ENCODE measurements at places on chromosomes 11 and 22.

- no peak for DNase-seq
These were observed 36.1 kb downstream of the LARGE1 start for GRCh38 chr22:33883961-33884808.

DNA sequence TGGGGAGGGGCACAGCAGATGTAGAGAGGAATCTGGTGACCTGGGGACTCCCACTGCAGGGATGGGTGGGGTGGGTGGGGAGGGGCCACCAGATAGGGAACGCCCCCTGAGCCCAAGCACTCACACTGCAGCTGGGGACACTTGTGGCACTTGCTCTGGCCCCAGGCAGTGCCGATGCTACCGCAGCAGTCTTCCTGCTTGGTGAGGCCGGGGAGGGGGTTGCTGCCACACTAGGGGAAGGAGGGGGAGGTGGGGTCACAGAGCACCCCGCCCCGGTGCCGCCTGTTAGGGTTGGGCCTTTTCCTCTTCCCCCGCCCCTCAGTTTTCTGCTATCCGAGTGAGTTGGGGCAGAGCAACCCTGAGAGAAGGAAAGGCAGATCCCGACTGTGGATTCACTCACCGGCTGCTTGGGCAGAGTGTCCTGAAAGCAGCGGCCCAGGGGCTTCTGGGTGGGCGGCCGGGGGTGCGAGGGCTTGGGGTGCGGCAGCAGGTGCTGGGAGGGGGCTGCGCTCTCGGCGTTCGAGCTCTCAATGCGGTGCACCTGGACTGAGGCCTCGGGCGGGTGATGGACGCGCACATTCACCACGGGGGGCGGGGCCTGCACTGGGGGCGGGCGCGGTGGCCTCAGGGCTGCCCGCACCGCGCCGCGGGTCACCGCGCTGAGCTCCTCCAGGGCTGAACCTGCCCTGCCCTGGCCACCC is 4.7 kb downstream of the LTBP3 start:
- no peak for DNase-seq

DNA sequence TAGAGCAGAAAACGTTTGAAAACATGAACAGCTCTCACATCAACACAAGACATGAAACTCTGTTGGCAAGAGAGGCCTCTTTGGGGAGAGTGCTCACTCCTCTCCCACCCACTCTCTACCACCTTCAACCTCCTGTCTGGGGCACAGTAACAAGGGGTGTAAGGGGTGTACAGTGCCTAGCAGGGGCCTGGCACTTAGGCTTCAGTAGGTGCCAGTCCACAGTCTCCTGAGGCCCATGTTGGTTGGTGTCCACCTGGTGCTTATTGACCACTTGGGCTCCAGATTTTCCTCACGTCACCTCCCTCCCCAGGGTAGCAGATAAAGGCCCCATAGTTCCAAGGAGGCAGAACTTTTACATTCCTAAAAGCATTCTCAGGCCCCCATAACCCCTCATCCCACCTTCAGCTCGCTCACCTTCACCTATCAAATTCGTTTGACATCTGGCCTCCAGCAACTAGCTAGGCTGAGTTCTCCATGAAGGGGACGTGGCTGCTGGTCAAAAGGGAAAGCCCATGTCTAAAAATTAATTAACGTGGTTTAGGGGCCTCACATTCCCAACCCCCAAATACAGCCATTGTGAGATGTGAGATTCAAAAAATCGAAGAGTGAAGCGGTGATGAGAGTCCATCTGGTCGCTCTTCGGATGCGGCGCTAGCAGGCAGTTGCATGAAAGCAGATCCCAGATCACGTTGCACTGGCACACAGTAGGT is 712 bp upstream of the MED15 start:
- DNase-seq, result no peak

- no peak for DNase-seq
These were observed 230.0 kb downstream of the SOX6 start for GRCh38 chr11:16126362-16126761.

DNA sequence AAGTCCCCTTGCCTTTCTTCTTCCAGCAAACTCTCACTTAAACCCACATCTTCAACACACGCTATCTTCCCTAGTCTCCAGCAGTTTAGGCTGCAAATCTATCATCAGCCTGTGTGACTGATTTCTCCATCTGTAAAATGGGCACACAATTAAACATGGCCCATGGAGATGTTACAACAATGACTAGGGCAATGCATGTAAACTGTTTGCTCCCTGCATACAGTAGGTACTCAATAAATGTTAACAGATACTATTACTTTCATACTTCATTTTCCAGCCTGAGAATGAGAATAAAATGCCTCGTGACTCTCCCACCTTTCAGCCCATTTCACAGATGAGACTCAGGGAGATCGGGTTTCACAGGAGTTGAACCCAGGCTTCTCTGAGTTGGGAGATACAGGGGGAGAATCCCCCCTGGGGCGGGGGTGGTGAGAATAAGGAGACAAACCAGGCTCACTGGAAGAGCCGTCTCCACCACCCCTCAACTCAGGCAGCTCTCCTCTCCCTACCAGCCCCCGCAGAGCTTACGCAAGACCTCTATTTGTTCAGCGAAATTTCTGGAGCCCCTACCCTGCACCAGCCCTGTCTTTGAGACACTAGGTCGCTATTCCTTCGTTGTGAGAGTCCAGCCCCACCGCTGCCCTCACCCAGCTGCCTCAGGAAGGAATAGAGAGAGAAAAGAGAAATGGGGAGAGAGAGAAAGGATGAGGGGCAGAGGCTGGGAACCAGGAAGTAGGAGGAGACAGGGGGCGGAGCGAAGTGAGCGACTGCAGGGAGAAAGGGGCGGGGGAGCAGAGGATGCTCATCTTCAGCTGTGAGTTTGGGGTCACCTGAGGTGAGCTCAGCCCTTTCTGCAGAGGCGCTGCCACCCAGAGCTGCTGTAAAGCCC is 42.1 kb upstream of the KLHL35 start:
- peak; percentile 30 for DNase-seq

DNA sequence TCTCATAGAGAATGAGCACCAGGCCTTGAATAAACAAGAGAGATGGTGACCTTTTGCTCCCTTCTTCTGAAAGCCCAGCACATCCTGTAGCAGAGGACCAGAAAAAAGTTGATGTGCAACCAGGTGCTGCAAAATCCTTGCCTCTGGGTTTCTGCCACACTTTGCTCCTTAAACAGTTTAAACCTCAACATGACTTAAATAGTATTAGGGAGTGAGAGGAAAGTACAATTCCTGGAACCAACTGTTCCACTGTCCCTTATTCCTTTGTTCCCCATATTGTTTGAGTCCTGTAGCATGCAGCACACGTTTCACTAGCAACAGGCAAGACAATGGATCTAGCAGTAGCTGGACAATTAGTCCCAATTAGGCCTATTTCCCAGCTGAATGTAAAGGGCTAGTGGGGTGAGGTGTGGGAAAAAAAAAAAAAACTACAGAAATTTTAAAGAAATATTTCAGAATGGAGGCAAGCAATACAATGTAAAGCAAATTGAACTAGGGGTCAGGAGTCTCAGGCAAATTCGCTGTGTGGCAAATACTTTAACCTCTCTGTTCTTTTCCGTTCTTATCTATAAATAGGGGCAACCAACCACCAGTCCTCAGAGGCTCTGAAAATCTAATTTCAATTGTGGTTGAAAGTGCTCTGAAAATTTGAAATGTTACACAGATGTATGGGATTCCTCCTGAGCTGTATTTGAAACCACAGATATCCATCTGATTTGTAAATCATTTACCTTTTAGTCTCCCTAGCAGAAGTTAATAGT is 6.6 kb downstream of the MPPED2 start:
- DNase-seq, result no peak

DNA sequence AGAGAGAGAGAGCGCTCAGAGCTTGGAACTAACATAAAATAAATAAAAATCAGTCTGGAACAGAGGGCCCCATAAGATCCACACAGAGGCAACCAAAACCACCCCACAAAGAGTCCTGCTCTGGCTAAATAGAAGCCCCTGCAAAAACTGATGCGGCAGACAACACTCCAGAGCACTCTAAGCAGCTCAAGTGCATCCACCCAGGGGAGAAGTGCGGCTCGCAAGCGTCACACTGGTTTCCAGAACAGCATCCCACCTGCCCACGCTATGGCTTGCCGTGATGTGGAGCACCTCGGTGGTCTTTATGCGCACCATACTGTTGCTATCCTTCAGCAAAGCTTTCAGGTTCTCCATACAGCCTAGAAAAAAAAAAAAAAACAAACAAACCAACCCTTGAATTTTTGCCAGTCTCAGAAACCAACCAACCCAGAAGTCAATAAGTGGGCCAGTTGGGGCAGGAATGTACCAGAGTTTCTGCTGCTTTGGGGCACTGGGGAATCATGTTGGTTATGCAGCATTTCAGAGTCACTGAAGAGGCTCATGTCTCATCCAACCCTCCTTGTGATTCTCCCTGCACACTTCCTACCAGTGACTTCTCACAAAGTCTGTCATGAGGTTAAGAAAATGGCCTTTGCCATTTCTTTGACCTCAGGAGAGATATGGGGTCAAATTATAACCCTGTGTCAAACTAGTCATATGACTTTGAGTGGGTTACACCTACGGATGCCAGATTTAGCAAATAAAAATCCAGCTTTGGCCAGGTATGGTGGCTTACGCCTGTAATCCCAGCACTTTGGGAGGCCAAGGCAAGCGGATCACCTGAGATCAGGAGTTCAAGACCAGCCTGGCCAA is 3.0 kb downstream of the RSPH14 start:
- no peak for DNase-seq

- DNase-seq, result no peak
These were observed 68.5 kb upstream of the IGLL5 start for GRCh38 chr22:22818861-22819855.

DNA sequence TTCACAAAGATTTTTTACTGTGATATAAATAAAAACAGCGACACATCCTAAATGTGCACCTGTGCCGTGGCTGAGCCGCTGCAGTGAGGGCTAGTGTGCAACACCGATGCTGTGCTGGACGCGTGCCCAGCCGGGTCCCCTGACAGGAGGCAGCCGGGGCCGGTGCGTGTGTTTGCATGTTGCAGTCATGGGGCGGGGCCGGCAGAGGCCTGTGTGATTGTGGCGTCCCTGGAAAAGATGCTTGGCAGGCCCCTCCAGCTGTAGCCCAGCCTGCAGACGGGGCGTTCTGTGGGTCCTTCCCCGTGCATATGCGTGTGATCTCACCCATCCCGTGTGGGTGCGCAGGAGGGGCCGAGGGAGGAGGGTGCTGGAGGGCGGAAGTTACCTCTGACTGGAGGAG is 30.6 kb downstream of the MUC6 start:
- no peak for DNase-seq

DNA sequence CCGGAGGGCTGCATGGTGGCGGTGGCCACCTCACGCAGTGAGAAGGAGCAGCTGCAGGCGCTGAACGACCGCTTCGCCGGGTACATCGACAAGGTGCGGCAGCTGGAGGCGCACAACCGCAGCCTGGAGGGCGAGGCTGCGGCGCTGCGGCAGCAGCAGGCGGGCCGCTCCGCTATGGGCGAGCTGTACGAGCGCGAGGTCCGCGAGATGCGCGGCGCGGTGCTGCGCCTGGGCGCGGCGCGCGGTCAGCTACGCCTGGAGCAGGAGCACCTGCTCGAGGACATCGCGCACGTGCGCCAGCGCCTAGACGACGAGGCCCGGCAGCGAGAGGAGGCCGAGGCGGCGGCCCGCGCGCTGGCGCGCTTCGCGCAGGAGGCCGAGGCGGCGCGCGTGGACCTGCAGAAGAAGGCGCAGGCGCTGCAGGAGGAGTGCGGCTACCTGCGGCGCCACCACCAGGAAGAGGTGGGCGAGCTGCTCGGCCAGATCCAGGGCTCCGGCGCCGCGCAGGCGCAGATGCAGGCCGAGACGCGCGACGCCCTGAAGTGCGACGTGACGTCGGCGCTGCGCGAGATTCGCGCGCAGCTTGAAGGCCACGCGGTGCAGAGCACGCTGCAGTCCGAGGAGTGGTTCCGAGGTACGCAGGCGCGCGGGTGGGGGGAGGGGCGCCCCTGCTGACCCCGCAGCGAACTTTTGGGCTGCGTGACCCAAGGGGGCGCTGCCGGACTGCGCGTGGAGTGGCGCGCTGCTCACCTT is 670 bp downstream of the NEFH start:
- no peak for DNase-seq

- DNase-seq, result no peak
These were observed 142.3 kb downstream of the IGLL1 start for GRCh38 chr22:23437779-23438178.

- no peak for DNase-seq
These were observed 10.9 kb upstream of the SCN4B start for GRCh38 chr11:118163494-118163893.

- no peak for DNase-seq
These were observed 59.8 kb upstream of the WNT7B start for GRCh38 chr22:46036558-46037408.

DNA sequence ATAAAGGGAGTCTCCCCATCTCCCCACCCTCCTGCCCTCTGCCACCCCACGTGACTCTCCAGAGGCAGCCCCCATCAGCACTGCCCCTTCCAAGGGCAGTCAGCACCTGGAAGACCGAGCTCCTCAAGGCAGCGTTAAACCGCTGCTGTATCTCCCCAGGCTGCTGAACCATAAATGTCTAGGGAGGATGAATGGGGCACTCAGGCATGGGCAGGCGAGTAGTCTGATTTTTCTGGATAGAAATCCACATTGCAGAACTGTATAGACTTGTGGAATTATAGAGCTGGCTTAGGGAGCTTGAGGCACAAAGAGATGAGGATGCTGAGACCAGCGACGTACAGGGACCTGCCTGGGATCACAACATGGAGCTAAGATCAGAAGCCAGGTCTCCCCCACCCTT is 199.6 kb downstream of the CEP164 start:
- DNase-seq, result no peak

DNA sequence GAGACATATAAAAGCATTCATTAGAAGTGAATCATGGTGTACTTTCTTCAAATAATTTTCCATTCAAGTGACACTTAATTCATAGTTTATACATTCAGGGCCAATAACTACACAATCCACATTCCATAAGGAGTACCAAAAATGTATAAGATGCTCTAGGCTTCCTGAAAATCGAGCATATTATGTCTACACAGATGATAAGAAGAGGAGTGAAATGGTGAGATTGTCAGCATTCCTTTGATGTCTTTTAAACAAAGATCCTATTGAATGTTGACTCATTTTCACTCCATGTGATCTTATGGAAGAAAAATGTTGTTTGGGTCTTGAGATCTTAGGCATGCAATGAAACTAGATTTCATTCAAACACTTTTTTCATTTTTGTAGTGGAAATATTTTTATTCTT is 843.2 kb downstream of the KCNA4 start:
- no peak for DNase-seq

Measured in stimulated activated CD4-positive, alpha-beta T cell treated with anti-CD3 and anti-CD28 coated beads, TNF-alpha, amount 100 ng/mL, for 1 hour (primary cell).